SK-N-SH (cell line): ENCODE measurements at places on chromosomes 6 and 20. TPM values are rescaled to one million over a fixed set of nuclear protein-coding genes. Genes with fewer than 3 reads are reported as not detected.

The LAMA2 gene
- 0.21 and 0.92 TPM in 2 replicates for polyA plus RNA-seq

The SPDEF gene
- polyA plus RNA-seq: 0.03 and 0.10 TPM in 2 replicates

DNA sequence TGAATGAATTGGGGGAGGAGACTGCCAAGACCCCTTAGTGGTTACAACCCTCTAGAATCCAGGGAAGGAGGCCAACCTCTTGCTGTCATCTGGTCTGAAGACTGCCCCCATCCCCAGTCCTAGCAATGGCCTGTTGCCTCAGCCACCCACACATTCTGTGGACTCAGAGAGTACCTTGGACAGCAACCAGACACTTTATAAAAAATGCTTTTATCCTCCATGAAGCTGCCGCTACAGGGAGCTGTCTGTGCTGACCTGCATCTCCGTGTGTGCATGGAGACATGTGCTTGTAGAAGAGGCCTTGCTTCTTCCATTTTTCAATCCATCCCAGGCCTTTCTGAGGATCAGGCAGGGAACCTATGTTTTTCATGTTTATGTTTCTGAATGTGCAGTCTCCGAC is 15.2 kb downstream of the CDH22 start:
- H3K4me1 ChIP-seq: no peaks in the 10 kb centered on the region
- no peak for DNase-seq
- no peaks in the 10 kb centered on the region; the same call in 1 of the 2 replicates for H3K27me3 ChIP-seq
- no peak overlapping the region for H3K4me3 ChIP-seq

DNA sequence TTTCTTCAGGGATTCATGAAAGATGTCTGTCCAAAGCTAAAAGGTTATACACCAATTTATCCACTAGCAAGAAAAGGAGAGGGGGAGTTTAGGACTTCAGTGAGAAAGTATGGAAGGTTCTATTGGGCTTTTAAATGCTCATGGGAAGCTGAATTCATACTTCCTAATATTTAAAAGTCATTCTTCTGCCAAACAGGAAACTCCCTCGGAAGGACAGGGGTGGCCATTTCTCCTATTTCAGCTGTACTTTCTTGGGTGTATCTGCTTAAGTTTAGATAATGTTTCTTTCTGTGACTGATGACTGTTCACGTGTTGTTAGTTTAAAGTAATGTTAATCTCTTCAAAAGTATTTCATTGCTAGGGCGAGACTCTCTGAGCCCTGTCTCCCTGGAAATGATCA is 80.5 kb upstream of the IFNGR1 start:
- H3K4me1 ChIP-seq: no peaks in the 10 kb centered on the region
- DNase-seq: no peak
- H3K27ac ChIP-seq: no peak overlapping the region
- H3K4me3 ChIP-seq: no peak overlapping the region
- H3K27me3 ChIP-seq: no peaks in the 10 kb centered on the region; the same call in 1 of the 2 replicates
- H3K36me3 ChIP-seq: no peaks in the 10 kb centered on the region
